ENCODE measurements at places on chromosomes 11 and 22. TPM values are rescaled to one million over a fixed set of nuclear protein-coding genes. Genes with fewer than 3 reads are reported as not detected.

- H3K36me3 ChIP-seq = peaks cover 44% of the 10 kb centered on the region
- H3K4me1 ChIP-seq = peaks cover 6% of the 10 kb centered on the region
- H3K27me3 ChIP-seq = no peaks in the 10 kb centered on the region
- H3K27ac ChIP-seq = no peak overlapping the region
Observed at GRCh38 chr22:43993072-43993760, 30.9 kb upstream of the PARVB start.

DNA sequence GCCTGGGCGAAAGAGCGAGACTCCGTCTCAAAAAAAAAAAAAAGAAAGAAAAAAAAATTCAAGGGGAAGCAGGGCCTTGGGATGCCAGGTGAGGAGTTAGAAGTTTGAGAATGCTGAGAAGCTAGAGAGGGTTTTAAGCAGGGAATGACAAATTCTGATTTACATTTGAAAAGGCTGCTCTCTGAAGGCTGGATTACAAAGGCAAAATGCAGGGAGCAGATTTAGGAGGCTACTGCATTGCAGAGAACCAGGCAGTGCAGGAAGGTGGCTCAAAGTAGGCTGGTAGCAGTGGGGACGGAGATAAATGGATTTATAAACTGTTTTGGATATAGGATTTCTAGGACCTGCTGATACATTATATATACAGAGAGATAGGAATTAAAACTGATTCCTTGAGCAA lies 66.6 kb downstream of the KCNC1 start:
- no peak overlapping the region for H3K4me3 ChIP-seq
- H3K36me3 ChIP-seq = no peaks in the 10 kb centered on the region
- no peaks in the 10 kb centered on the region for H3K27me3 ChIP-seq
- no peak overlapping the region for H3K27ac ChIP-seq

DNA sequence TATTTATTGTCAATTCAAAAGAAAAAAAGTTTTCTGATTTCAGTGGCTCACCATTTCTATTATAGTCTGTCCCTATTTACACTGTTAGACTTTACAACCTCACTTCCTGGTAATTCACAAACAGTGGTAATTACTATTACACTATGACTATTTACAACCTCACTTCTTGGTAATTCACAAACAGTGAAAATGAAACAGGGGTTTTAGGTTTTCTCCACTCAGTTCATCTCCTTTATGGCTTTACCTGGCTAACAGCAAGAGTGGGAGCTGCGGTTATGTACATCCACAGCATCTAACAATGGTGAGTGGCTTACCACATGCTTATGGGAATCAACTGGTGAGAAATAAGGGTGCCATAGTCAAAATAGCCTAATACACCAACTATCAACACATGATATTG lies 166.4 kb downstream of the CASP12 start:
- H3K4me1 ChIP-seq = no peaks in the 10 kb centered on the region
- DNase-seq = no peak
- no peaks in the 10 kb centered on the region for H3K27me3 ChIP-seq
- H3K36me3 ChIP-seq = no peaks in the 10 kb centered on the region
- H3K4me3 ChIP-seq = no peak overlapping the region

DNA sequence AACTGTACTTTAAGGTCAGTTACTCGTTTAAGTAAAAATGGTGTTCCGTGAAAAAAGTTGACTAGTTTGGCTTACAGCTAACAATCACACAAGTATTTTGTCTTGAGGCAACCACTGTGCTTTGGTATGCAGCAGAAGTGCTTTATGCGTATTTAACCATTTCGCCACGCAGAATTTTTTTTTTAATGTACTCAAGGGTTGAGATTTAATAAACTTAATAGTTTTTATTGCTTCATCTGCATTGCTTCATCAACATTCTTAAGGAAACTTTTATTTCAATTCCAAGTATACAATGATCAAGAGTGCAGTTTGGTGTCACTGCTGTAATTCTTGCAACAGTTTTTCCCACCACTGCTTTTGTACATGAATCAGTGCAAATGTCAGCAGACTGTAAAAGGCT lies 66.4 kb downstream of the ZNRF3 start:
- H3K36me3 ChIP-seq = peaks cover 7% of the 10 kb centered on the region
- H3K4me3 ChIP-seq = no peak overlapping the region
- peak overlapping the region; percentile 38 for H3K27ac ChIP-seq
- peaks cover 50% of the 10 kb centered on the region for H3K4me1 ChIP-seq

The SCARF2 gene
- 88.8 TPM for total RNA-seq

The TRIM51 gene
- total RNA-seq = not detected

The OOSP2 gene
- not detected for total RNA-seq

The KIAA1671 gene
- 27.5 TPM for total RNA-seq
